ENCODE measurements at places on chromosomes 3 and 15.

DNA sequence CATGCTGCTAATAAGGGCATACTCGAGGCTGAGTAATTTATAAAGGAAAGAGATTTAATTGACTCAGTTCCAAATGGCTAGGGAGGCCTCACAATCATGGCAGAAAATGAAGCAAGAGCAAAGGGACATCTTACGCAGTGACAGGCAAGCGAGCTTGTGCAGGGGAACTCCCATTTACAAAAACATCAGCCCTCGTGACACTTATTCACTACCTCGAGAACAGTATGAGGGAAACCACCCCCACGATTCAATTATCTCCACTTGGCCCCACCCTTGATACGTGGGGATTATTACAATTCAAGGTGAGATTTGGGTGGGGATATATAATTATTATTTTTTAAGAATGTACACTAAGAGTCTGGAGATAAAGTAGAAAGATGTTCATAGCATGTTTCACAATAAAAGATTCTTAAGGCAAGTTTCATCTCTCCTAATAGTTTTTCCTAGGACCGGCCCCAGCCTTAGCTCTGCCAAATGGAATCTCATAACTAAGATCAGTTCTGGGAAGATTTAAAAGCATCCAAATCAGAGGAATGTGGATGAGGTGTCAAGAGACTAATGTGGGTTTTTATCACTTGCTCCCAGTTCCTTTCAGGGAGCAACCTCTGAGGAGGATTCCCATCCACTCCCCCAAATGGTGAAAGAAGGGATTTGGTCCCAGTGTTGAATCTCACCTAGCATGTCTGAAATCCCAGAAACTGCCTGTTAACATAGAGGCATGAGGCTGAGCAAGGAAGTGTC lies 221.0 kb downstream of the ZMAT3 start:
- no peak for DNase-seq

GRCh38 chr15:70264738-70265465 lies 167.2 kb upstream of the TLE3 start:
- DNase-seq, result no peak

GRCh38 chr3:38966811-38967692 lies 84.7 kb downstream of the SCN11A start:
- DNase-seq, result no peak

- DNase-seq, result no peak
Measured at GRCh38 chr3:57959423-57960173, 48.6 kb upstream of the FLNB start.

DNA sequence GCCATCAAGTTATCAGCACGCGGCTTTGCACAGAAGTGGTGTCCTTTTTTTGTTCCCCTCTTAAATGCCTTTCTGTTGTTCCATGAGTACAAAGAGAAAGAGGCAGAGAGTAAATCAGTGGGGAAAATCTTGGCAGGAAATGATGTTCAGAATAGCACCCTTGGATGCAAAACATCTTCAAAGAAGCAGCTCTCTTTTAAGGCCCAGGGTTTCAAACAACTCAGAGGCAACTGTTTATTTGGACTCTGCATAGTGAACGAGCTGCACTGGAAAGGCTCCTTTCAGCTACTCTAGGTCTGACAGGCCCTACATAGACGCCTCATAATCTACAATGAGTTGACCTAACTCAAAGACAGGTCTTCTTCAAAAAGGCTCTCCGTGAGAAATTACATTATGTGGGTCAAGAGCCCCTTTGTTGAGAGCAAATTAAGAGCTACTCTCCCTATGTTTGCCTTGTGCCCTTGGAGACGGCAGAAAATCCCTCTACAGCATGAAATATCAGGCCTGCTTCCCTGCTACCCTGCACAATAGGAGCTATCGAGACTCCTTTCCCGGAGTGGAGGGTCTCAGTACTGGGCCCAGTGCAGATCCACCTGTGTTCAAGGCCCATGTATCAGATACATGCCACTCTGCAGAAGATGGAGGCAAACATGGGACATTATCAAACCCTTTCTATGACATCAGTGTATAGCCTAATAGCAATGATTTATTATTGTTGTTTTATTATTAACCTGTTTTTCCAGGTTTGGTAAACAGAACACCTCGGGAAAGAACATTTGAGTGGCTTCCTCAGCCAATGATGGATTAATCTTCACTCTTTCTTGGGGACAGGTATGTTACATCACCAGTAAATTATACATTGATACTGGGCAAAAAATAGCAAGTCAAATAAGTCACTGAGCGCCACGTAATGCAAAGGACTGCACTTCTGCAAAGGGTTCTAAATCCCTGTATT lies 53.1 kb downstream of the HEG1 start:
- no peak for DNase-seq

DNA sequence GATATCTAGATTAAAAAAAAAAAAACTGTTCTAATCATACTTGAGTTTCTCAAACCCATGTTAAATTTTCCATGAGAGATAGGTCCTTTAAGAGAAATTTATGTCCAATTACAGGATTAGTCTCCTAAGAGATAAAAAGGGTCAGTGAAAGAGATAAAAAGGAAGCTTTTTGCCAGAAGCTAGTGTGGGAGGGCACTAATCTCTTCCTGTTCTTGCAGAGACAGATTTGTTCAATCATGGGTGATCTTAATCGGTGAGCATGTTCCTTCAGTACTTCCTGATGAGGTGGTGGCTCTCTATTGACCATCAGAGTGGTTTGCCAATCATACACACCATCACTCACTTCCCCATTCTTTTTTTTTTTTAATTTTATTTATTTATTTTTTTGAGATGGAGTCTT lies 16.9 kb upstream of the LPP start:
- no peak for DNase-seq

DNA sequence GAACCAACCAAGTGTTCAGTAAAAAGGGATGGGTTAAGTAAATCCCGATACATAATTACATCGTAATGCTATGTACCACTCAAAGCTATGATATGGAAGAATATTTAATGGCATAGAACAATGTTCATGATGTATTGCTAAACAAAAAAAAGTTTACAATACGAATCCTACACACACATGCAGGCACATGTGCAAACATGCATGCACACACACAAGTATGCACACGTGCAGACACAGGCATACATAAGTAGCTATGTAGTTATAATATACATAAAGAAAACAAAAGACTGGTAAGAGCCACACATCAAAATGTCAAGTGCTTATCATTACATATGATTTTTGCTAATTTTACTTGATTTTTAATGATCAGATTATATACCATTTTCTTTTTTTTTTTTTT lies 74.2 kb downstream of the ARRDC4 start:
- DNase-seq, result no peak

DNA sequence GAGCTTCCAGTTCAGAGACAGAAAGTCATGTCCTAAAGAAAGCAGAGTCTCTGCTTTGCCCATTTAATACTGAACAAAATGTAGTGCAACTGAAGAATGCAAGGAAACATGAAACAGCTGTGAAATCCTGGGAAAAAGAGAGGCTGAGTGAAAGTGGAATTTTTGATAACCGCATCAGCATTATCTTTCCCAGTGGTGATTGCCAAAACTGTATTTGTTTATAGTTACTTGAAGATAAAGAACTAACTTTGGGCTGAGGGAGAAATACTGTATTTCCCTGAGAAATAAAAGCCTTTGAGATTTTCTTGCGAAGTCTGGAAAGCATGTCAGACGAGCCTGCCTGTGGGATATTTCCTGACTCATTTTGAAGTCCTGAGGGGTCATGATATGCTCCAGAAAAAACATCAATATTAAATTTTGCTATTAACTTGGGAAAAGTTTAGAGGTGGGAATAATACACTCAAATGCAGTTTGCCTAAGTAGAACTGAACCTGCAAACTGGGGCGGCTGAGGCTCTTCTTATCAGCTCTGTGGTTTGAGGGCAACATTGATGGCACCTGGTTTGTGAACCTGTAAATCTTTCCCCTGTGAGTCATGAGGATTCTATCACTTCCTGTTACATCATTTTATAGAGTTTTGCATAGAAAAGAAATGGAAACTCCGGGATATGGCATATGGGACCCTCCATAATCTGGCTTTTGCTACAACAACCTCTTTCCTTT lies 855.3 kb downstream of the MCTP2 start:
- DNase-seq, result no peak

DNA sequence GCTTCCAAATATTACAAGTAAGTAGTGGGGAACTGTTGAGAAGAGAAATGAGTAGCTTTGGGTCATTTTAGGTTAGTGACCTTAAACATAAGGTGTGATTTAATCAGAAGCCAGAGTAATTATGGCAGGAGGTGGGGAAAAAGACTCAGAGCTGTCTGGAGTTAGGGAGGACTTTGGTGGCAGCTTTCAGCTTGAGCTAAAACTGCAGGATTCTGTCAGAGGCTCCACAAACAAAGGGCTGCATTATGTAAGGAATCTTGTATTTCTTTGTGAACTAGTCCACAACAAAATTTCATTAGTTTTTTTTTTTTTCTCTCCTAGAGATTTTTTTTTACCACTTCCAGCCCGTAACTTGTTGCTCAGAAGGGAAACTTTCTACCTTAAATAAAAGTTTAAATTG lies 345.3 kb downstream of the TIGIT start:
- no peak for DNase-seq

DNA sequence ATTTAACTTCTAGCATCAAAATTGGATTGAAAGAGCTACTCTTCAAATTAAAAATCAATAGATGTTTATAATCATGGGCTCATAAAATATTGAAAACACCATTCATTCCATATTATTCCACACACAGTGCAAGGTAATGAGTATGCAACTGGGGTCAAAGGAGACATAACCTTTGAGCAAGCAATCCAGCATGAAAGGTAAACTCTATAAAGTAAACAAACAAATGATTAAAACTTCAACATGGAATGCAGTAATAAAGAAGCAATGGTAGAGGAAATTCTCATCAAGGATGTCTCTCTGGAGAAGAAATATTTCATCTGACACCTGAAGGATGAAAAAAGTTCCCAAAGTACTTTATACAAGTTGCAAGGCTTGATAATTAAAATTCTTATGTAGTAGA lies 25.8 kb downstream of the MECOM start:
- DNase-seq, result no peak

- peak; percentile 67 for DNase-seq
Measured at GRCh38 chr3:30199096-30199759, 407.2 kb upstream of the TGFBR2 start.

GRCh38 chr3:128784232-128784631 lies 58.2 kb downstream of the RAB7A start:
- no peak for DNase-seq

DNA sequence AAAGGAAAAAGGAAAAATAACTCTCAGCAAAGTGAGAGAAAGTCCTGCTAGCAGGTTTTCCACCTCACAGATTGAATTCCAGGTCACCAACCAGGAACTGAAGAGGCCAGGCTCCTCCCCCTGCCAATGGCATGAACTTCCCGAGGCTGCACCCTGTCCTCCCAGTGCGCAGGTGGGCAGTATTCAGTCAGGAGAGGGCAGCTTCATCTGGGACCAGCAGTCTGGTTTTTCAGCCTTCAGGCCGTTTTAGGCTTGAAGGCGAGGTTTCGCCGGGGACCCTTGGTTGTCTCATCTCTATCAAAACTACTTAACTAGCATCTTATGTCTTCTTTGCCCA lies 41.2 kb downstream of the TRAT1 start:
- no peak for DNase-seq

DNA sequence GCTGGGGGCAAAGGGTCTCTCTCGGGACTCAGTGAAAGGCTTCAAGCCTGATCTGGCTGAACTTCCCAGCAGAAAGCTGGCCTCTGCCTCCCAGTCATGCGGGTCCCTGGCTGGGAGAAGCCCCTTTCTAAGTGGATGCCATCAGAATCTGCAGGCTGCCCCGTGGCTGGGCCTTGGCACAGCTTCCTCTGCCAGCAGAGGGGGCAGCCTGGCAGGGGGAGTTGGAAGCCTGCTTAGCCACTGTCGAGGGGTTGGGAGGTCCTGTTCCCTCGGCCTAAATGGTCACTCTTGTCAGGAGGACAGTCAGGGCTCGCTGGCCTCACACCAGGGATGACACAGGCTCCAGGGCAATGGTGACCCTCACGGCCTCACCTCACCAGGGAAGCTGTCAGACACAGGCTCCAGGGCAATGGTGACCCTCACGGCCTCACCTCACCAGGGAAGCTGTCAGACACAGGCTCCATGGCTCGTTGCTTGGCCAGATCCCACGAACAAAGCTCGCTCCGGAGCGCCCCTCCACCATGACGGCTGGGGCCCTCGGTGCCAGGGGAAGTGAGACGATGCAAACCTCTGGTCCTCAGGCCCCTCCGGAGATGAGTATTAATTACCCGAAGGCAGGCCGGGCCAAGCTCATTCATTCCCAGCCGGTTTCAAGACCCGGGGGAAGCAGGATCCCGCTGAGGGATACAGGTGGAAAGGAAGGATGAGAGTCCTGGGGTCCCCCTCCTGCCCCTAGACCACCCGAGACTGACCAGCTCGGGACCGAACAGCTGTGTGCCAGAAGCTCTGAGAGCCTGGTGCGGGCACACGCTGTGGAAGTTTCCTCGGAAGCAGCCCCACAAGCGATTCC lies 151.0 kb downstream of the CHSY1 start:
- no peak for DNase-seq

- peak; percentile 35 for DNase-seq
Measured at GRCh38 chr15:100997442-100997841, 78.3 kb downstream of the LRRK1 start.

GRCh38 chr15:77808075-77808474 lies 175.4 kb upstream of the LINGO1 start:
- DNase-seq, result no peak

Measured in NCI-H2081 (cell line).